ENCODE measurements at places on chromosomes 6 and 20.

GRCh38 chr6:164039954-164040375 is 625.4 kb downstream of the QKI start:
- DNase-seq: no peak

DNA sequence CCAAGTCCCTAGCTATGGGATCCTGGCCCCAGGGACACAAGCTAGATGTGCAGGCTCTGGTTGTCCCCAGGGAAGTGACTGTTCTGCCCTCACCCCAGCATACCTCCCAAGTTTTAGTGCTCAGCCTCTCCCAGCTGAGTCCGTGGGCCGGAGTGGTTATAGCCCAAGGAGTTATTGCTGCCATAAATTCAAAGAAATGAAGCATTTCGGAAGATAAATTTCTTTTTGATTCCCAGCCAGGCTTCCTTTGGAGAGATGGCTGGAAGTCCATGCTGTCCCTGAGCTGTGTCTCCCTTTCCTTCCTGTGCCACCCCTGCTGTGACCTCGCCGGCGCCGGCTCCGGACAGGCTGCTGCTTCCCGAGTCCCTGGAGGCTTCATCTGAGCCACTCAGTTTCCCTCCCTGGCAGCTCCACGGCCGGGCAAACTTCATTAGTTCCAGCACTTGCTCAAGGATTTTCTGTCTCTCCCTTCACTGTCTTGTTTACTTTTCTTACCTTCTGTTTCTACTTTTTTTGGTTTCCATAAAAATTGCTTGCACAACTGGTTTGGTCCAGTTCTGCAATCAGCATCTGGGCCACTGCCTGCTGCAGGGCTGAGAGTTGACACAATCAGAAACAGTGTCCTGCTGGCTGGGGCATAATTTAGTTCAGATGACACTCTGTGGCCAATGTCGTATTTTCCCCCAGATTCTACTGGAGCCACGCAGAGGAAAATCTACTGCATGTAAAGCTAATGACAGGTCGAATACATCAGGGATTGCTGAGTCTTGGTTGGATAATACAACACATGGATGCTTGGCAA is 225.5 kb downstream of the SYNDIG1 start:
- no peak for DNase-seq

DNA sequence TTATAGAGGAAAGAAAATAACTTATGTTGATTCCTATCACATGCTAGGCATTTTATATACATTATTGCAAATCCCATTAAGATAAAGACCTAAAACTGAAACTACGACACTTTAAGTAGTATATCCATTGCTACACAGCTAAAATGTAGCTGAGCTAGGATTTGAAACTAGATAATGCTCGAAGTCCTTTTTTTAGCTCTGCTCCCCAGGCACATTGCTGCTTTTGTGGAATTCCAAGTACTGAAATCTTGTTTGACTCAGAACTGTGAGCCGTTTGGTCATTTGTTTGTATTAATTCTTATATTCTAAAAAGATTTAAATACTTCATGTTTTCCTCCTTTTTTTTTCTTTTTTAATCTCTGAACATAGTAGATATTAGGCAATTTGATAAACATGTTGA is 644.8 kb downstream of the HACE1 start:
- no peak for DNase-seq

GRCh38 chr20:21628800-21629199 is 76.7 kb upstream of the PAX1 start:
- no peak for DNase-seq

DNA sequence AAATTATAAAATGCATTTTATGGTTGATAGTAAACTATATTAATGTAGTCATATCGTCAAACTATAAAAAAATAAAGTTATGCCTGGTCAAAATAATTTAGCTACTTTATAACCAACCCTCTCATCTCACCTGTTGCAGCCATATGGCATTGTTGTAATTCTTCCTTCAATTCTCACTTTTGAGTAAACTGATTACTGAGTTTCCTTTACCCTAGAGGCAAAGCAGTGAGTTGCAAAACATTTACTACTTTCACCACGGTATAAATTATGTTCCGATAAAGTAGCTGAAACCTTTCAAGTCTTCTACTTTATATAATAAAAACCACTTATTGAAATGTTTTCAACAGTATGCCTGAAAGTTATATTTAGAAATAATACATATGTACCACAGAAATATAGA is 113.8 kb downstream of the AHI1 start:
- DNase-seq: no peak

DNA sequence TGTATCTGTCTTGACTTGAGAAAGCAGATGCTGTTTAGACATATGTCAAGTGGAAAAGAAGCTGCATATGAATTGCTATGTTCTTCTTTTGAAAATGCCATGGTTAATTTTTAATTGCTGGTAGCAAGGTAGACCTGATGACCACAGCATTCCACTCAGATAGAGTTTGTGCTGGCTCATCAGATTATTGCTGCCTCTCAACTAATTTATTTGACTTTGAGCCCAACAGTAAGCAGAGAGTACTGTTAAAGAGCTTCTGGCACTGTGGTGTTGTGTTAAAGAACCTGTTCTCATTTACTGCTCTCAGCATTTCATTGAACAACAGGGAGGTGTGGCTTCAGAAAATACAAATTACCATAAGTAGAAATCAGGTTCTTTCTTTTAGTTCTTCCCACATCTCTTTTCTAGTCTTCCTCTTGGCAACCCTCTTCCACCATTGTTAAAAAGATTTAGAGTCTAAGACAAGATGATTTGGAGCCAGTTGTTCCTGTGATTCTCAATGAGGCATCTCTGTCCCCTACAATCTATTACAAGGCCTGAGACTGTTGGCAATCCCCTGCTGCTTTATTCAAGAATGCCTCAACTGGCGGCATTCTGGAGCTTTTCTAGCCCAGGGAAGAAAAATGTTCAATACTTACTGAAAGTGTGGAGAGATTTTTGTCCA is 967.6 kb upstream of the GJE1 start:
- no peak for DNase-seq

- DNase-seq: peak; percentile 70
Measured at GRCh38 chr20:34538671-34539123, 19.8 kb upstream of the MAP1LC3A start.

GRCh38 chr20:56730996-56731395 is 101.9 kb downstream of the TFAP2C start:
- no peak for DNase-seq

GRCh38 chr6:13217206-13217905 is 111.0 kb downstream of the TBC1D7 start:
- DNase-seq: no peak

GRCh38 chr6:64679416-64679815 is 1027.6 kb downstream of the EYS start:
- no peak for DNase-seq

GRCh38 chr6:142803032-142803431 is 141.9 kb downstream of the HIVEP2 start:
- no peak for DNase-seq

- DNase-seq: no peak
Measured at GRCh38 chr20:33609504-33609903, 52.6 kb upstream of the C20orf144 start.

- no peak for DNase-seq
Measured at GRCh38 chr6:39314273-39314795, at the start of gene KCNK17. Gene KCNK17 (minus strand): TSS chr6:39314419. CDS start chr6:39314320, 99 bp downstream.

- no peak for DNase-seq
Measured at GRCh38 chr6:155235087-155235486, 28.7 kb upstream of the CLDN20 start.

DNA sequence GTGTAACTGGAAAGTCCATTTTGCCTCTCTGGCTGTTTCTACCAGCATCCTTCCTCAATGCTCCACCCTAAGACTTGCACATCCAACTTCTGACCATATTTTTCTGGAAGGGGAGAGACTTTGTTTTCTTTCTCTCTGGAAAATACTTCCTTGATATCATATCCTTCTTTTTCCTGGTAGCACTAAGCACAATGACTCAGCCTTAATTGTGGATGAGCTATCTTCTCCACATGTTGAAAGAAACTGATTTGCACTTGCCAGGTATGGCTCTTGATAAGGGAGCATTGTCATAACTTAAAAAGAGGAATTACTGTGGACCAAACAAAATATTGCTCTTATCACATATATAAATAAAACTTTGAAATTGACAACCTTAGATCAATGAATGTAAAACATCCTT is 30.1 kb upstream of the IBTK start:
- no peak for DNase-seq

GRCh38 chr6:32149092-32149755 is 2.5 kb downstream of the PRRT1 start:
- DNase-seq: no peak

DNA sequence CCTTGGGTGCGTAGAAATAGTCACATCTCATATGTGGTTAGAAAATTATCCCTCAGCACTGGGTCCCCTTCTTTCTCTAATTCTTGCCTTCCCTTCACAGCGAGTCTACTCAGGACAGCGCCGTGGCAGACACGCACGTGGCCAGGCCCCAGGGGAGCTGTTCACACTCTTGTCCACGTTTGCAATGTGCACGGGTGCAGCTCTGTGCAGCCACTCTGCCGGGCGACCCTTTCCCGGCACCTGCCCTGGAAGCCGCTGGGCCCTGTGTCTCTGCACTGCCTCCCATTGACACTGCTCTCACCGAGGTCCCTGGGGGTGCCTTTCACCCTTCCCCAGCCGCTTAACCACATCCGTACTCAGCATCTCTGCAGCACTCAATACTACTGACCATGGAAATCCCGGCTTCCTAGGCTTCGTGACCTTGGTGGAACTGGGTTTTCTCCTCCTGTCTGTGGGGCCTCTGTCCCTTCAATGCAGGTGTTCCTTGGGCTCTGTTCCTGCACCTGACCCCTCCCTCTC is 104.9 kb downstream of the DACT2 start:
- DNase-seq: no peak

DNA sequence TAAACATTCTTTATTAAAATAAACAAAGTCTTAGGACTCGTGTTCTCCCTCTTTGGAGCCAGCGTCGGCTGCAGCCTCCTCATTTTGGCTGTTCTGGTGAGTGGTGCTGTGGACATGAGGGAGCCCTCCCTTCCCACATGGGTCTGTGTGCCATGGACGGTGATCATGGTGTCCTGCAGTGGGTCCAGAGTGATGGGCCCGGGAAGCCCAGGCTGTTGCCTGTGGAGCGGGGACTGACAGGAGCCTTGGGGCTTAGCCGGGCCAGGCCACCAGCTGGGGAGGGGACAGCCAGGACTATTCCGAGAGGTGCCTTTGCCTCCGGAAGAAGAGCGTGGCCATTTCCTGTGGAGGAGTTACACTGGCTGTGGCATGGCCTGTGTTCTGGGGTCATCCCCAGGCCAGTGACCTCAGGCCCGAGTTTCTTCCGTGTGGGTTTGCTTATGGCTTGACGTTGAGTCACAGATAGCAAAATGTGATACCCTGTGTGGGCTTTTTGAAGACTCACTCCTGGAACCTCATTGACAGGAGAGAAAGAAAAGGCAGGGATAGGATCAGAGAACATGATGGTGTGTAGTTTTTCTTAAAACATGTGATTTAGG is 153.4 kb downstream of the DTNBP1 start:
- DNase-seq: no peak

GRCh38 chr6:167825332-167826229 is 1.1 kb upstream of the AFDN start:
- peak; percentile 24 for DNase-seq

GRCh38 chr20:21145424-21145823 is 19.5 kb downstream of the KIZ start:
- no peak for DNase-seq

DNA sequence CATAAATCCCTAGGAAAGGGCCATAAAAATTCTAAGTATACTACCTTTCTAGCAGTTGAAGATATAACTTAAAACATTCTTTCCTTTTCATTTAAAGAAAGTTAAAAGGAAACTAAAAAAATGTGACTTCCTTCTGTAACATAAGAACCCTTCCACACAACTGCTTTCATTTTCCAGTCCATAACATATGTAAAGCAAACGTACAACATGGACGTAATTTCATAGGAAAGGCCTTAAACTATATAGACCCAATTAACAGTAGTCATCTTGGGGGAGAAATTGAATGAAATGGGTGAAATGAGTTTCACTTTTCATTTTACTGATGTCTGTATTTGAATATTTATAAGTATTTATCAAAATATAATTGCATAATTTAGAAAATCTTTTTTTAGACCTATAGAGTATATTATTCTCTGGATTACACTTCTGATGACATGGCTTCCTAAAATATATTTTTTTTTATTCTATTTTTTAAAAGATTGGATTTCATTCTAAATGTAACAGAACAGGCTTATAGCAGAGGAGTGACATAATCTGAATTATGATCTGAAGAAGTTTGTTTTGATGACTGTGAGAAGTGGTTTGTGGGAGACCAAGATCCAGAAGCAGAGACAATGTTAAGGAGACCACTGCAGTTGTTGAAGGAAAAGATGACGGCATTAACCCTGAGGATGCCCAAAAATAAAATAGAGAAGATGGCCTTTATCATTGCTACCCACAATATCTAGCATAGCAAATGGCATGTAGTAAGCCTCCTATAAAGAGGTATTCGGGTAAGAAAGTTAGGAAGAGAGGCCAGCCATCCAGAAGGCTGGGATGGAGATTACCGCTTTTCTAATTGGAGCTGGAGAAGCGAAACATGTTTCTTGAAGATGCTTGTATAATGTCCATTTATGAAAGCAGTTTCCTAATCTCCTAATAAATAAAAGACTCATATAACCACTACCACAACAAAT is 260.4 kb downstream of the PTPRK start:
- DNase-seq: no peak

- DNase-seq: no peak
Measured at GRCh38 chr6:151179321-151179720, 60.4 kb upstream of the AKAP12 start.

GRCh38 chr6:5333658-5334057 is 72.3 kb downstream of the FARS2 start:
- DNase-seq: no peak

DNA sequence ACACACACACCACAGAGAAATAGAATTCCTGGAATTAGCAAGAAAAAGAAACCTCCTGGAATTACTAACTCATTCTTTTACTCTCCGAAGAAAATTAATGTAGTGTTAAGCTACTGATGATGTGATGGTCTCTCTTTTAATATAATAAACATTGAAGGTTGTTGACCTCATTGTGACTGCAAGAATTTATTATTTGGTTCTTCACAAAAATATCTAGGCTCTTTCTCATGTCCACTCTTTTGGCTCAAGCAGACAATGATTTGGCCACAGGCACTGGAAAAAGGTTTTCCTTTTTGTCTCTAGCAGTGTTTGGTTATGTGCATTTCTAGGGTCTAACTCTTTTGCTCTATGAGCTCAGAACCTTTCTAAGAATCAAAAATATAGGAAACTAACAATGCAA is 811.9 kb downstream of the TENT5A start:
- DNase-seq: no peak

DNA sequence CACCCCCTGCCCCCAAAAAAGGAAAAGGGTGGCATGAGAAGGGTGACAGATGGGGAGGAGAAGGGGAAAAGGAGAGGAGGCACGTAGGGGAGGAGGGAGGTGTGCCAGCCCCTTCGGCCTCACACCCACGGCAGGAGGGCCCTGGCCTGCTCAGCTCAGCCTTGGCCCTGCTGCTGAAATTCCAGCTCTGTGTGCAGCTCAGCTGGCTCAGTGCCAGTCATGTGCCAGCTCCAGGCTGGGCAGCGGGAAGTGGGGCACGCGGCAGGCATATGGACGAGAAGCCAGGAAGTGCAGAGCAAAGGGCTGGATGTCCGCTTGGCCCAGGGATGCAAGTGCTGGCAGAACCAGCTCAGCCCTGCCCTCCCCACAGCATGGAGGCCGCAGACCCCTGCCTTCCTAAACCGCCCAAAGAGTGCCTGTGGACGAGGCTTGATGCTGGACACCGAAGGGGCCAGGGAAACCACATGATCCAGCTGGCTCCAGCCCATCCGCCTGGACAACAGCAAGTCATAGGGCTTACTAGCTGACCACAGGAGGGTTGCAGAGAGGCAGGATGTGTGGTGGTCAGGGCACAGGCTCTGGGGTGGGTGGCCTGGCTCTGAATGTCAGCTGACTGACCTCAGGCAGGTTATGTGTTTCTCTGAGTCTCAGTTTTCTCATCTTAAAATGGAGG is 60.2 kb downstream of the NOL4L start:
- no peak for DNase-seq

Measured in stimulated activated naive CD8-positive, alpha-beta T cell treated with anti-CD3 and anti-CD28 coated beads, Interleukin-15, Interleukin-2, amounts not matched to agents 100 U/mL and 50 U/mL, for 24 hours (primary cell).